ENCODE measurements at places on chromosomes 5 and 9.

- DNase-seq, result no peak
Measured at GRCh38 chr5:67233075-67233474, 36.5 kb upstream of the CD180 start.

DNA sequence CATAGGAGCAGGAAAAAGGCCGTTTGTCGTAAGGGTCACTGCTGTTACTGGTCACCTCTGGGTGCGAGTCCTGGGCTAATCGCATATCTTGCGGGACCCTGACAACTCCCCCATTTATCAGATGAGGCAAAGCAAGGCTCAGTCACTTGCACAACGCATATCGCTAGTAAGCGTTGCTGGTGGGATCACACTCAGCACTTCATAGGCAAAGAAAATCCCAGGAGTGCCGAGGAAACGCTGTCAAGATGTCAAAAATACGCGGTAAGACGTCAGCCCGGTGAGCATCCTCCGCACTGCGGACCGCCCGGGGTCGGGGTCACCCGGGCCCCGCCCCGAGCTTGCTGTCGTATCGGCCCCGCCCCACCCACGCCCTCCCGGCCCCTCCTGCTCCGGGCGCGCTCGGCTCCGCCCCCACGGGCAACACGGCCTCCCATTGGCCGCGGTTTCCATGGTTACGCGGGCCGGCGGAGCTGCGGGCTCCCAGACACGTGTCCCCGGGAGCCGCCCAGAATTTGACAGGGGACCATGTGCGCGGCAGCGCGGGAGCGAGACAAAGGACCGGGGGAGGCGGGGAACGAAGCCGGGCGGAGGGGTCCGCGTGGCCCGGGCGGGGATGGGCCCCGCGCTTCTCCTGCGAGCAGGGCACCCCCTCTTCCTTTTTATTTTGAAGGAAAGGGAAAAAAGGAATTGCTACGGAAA, 80.2 kb upstream of the IER5L start:
- peak; percentile 80 for DNase-seq

- no peak for DNase-seq
Measured at GRCh38 chr5:118698774-118699173, 289.6 kb downstream of the DTWD2 start.

GRCh38 chr5:83785176-83785668, 64.6 kb upstream of the HAPLN1 start:
- DNase-seq, result no peak

GRCh38 chr5:132054031-132054696, 6.3 kb upstream of the IL3 start:
- DNase-seq, result no peak

DNA sequence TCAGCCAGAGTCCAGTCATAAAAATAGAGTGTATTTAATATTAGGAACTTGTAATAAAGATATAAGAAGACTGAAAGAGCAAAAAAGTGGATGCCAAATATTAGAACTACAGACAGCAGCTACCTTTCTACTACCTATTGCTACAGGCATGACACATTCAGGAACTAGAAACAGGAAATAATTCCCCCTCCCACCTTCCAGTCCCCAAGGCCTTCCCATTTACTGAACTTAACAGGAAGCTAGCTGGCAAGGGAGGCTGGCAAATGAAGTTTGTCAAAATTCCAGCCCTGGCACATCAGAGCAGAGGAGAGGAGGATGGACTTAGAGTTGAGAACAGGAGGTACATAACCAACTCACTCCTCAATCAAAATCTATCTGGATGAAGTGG, 50.2 kb upstream of the RIC1 start:
- DNase-seq, result no peak

- no peak for DNase-seq
Measured at GRCh38 chr5:75611311-75612225, at the start of gene ANKDD1B. Gene ANKDD1B, plus strand, starts transcription at chr5:75611453. Its CDS starts 182 bp downstream, at chr5:75611635.

DNA sequence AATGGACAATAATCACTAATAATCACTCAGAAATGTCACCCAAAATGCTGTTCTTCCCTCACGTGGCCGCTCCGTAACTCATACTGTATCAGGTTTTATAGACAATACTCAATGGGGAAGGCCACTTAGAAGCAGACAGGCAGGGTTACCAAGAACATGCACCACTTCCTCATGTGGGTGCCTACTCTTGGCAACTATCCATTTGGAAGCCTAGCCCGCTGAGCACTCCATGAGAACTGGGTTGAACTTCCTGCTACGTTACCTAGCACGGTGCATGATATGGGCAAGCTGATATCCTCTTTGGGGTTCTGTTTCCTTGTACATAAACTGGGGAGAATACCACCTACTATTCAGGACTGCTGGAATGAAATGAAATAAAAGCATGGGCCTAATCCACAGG, 14.3 kb downstream of the DAP start:
- DNase-seq, result no peak

DNA sequence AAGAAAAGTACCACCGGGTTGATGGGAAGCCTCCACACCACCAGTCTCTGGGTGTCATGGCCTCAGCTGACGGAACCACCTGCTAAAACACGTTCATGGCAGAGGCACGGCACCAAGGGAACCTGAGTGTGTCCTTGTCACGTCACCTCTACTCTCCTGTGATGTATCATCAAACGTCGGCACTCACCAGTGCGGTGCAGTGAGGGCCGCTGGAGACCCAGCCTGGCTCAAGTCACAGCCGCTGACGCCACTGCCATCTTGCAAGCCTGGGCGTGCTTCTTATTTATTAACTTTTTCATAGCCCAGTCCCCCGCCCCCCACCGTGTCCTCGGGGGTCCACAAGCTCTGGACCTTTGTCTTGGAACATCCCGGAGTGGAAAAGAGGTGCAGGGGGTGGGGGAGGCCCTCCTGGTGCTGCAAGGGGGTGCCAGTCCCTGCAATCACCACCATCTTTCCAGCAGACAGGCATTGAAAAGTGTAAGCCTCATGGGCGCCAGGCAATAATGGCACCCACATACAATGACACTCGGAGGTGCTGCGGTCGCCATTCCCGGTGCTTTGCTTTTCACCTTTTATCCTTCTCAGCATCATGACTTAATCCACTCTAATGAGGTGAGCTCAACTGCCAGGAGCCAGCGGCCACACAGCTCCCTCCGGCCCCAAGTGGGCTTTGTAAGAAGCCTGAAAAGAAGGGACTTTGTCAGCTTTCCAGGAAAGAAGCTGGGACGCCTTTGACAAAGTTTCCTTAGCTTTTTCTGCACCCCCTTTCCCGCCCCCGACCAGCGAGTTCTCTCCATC, 202.3 kb upstream of the IRX1 start:
- no peak for DNase-seq

DNA sequence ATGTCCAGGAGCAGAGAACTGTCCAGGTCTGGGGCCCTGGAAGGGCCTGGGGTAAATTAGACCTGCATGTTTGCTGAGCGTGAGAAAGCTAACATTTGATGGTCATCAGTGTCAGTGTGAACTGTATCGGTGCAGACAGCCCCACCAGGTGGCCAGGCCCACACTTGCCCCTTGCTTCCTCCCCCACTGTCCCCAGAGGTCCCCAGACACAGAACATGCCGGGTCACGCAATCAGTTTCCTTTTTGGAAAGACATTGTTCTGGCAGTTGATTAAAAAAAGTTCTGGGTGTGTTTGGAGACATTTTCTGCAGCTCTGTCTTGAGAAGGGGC, 1.5 kb downstream of the NKD2 start:
- DNase-seq, result no peak

DNA sequence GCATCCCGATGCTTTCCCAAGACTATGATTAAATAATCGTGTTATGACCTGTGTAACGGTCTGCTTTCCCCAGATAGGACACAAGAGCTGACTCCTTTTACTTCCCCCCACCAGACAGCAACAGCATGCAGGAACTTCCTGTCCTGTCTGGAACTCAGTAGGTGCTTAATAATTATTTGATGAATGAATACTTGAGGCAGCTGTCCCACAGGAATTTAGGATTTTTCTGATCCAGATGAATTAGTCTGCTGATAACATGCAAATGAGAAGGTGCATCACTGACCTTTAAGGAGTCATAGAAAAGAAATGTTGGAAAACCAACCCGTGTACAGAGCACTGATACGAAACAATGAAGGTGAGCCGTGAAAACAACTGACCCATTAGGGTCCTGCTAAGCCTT, 12.2 kb downstream of the RNF130 start:
- DNase-seq, result no peak

GRCh38 chr5:89996890-89997289, 412.7 kb downstream of the CETN3 start:
- DNase-seq, result no peak
